C1 segment of cervical spinal cord (tissue), 14 donors: ENCODE measurements at places on chromosomes 1 and 21.

GRCh38 chr1:42456754-42457089 lies 379 bp downstream of the PPCS start:
- DNase-seq = peak; percentile 68

DNA sequence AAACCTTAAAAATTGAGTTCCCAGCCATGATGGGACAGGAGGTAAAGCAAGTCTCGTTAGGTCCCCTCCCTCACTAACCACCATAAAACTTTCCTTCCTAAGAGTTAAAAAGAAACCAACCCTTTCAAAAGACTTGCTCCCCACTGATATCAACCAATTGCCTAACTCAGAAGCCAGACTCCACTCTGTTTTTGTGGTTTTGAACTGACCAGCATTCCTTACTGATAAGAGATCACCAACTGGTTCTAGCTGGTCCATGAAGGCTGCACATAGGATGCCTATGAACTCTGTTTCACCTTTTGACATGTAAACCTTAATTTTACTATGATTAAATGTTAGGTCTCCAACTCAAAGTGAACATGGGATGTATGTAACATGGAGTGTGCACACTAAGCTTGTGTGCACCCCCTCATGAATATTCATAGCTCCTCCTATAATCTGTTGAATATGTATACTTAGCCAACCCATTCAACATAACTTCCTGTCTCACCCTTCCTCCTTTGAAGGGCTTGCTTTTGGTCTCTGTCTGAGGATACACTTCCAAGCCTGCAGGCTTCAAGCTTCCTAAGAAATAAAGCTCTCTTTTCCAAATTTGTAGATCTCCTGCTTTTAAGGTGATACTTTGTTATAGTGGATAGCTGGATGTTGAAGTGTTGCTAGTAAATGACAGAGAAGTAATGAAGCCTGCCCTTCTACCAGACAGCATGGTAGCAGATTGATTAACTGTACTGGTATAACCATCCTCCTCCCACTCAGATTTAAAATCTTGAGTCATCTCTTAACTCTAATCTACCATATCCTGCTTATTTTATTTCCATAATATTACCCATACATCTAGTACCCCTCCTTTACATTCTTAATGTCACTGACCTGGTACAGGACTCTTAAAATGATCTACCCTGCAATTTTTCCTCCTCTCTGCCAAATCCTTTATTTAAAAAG lies 95.6 kb downstream of the ZNF644 start:
- DNase-seq = no peak

GRCh38 chr1:103790172-103790571 lies 40.5 kb downstream of the AMY1C start:
- no peak for DNase-seq

- no peak for DNase-seq
These were observed 7.0 kb downstream of the OR14I1 start for GRCh38 chr1:248695451-248696132.

DNA sequence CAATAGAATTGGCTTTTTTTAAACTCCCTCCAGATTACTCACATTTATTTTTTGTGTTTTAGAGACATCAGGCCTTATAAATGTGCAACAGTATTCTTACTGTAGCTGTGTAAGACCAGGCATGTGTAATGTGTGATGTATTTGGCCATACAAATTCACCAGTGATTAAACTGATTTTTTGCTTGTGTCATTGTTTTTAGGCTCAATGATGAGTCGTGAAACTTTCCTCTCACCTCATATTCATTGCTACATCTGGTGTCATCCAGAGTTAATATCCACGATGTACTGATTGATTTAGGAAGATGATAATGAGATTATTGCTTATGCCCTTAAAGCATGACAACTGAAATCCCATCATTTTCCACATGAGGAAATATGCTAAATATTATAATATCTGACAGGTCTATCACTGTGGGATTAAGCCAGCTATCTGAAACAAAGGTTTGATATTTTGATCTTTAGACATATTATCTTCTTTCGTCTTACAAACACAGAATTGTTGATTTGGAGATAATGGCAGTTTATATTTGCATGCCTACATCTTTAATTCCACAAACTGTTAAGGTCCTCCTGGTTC lies 487.9 kb downstream of the PTBP2 start:
- no peak for DNase-seq
